Left kidney (tissue), 8 donors: ENCODE measurements at places on chromosomes 7 and 10. TPM values are rescaled to one million over a fixed set of nuclear protein-coding genes. Genes with fewer than 3 reads are reported as not detected.

CUBN gene
- polyA plus RNA-seq = 276 TPM

SHH gene
- polyA plus RNA-seq = 2.1 TPM

SLC26A4 gene
- polyA plus RNA-seq = 3.7 TPM

TMEM140 gene
- 25.9 TPM for polyA plus RNA-seq

PHKG1 gene
- 2.9 TPM for polyA plus RNA-seq

NSMCE4A gene
- 104 TPM for polyA plus RNA-seq

ZCWPW1 gene
- 7.5 TPM for polyA plus RNA-seq

TYSND1 gene
- 12.4 TPM for polyA plus RNA-seq

SLC18A2 gene
- 1.00 TPM for polyA plus RNA-seq

HEPACAM2 gene
- polyA plus RNA-seq = 5.9 TPM

NPY4R gene
- not detected for polyA plus RNA-seq

TRIM73 gene
- polyA plus RNA-seq = 7.6 TPM

DDC gene
- 76.2 TPM for polyA plus RNA-seq

NRG3 gene
- polyA plus RNA-seq = 18.0 TPM

CEP55 gene
- polyA plus RNA-seq = 21.6 TPM

PPP1R9A gene
- 40.1 TPM for polyA plus RNA-seq

SLC39A12 gene
- polyA plus RNA-seq = not detected

NPY gene
- not detected for polyA plus RNA-seq

SLC13A1 gene
- 33.5 TPM for polyA plus RNA-seq

EPC1 gene
- polyA plus RNA-seq = 72.1 TPM

GNAI1 gene
- polyA plus RNA-seq = 112 TPM

PTF1A gene
- not detected for polyA plus RNA-seq

LLCFC1 gene
- 1.5 TPM for polyA plus RNA-seq

GFRA1 gene
- polyA plus RNA-seq = 29.8 TPM

CLRN3 gene
- 22.5 TPM for polyA plus RNA-seq

RAB19 gene
- 2.9 TPM for polyA plus RNA-seq

PDE6C gene
- polyA plus RNA-seq = 2.2 TPM

CAMK2B gene
- 1.7 TPM for polyA plus RNA-seq

SEPTIN7 gene
- polyA plus RNA-seq = 452 TPM

LRRC18 gene
- 0.20 TPM for polyA plus RNA-seq
